ENCODE measurements at places on chromosomes 3 and 15. TPM values are rescaled to one million over a fixed set of nuclear protein-coding genes. Genes with fewer than 3 reads are reported as not detected.
A peak's percentile ranks its signal among the peaks of the same experiment; 100 is the strongest.

The GOLGA6B gene
- not detected for total RNA-seq

The RHCG gene
- not detected for total RNA-seq

DNA sequence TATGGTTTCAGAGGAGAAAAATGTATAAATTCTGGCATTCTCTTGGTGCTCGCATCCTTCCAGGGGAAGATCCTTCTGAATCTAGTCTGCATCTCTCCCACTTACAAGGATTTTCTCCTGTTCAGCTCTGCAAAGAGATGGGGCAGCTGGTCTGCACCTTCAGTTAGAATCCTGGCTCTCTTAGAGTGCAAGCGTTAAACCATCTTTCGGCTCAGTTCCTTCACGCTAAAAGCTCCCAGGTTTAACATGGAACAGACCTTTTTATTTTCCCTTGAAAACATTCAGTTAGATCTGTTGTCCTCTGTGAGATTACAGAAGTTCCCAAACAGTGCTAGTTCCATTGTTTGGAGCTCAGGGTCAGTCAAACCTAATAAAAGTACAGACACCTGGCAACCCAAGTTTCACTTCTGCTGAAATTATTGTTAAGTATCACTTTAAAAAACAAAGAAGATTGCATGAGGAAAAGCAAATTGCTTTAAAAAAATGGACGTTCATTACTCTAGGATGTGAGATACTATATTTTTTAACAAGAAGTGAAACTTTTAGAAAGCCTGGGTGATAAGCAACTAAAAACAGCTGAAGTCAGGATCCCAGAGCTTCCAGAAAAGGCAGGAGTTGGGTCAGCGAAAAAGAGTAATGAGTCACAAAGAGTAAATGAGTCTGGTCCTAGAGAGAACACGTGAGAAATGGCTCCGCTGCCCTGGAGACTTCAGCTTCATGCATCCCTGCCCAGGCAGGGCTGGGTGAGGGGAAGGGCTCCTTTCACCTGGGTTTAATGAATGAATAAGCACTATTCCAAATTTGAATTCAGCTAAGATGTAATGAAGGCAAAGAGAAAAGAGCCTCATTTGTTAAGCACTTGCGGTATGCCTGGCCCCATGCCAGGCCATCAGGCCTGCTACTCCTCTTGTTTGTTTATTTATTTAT is 63.3 kb downstream of the ABTB1 start:
- DNase-seq: no peak

GRCh38 chr15:47301481-47301880 is 415.8 kb upstream of the SEMA6D start:
- DNase-seq: no peak

The ZBED2 gene
- not detected for total RNA-seq

The SNRK gene
- total RNA-seq: 18.8 TPM

DNA sequence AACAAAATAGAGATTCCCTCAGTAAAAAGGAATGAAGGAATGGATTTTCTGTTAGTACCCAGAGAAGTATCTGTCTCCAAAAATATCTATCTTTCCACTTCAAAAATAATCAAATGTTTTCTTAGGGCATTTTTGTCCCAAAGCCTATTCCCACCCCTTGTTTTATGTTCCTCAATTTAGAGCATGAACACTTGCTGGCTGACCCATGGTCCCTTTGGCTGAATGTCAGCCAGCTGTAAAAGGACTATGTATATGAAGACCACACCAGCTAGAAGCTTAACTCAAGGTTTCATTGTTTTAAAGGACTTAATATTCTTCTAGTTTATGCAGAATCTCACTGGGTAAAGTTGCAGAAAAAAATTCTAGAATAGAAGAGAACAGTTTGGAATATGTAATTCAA is 931.2 kb downstream of the MCTP2 start:
- DNase-seq: no peak

The SLC2A2 gene
- total RNA-seq: not detected

The SHC4 gene
- 0.21 TPM for total RNA-seq

GRCh38 chr3:47416041-47416440 is 35.2 kb downstream of the PTPN23 start:
- peak; percentile 58 for DNase-seq

GRCh38 chr3:31218082-31218481 is 314.6 kb upstream of the STT3B start:
- no peak for DNase-seq

The GPR27 gene
- total RNA-seq: 11.8 TPM

The CCR5 gene
- total RNA-seq: not detected

- no peak for DNase-seq
Observed at GRCh38 chr15:77180757-77181156, 109.8 kb upstream of the TSPAN3 start.

DNA sequence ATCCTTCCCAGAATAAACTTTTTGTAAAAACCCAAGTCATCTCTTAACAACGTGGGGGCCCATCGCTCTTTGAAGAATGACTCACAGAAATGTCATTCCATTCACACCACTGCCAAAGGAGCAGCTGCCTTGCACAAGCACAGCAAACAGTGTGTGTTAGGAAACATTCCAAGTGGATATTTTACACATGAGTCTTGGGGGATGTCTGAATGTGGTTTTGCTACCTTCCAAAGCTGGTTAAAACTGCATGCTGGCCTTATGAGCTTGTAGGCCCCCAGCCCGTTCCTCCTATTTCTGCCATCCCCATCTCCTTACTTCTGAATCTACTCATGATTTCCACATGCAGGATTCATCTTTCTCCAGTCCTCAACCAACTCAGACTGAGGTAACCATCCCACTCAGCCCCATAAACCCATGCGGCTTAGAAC is 130.8 kb downstream of the CPNE4 start:
- no peak for DNase-seq

The DUOXA1 gene
- total RNA-seq: not detected

DNA sequence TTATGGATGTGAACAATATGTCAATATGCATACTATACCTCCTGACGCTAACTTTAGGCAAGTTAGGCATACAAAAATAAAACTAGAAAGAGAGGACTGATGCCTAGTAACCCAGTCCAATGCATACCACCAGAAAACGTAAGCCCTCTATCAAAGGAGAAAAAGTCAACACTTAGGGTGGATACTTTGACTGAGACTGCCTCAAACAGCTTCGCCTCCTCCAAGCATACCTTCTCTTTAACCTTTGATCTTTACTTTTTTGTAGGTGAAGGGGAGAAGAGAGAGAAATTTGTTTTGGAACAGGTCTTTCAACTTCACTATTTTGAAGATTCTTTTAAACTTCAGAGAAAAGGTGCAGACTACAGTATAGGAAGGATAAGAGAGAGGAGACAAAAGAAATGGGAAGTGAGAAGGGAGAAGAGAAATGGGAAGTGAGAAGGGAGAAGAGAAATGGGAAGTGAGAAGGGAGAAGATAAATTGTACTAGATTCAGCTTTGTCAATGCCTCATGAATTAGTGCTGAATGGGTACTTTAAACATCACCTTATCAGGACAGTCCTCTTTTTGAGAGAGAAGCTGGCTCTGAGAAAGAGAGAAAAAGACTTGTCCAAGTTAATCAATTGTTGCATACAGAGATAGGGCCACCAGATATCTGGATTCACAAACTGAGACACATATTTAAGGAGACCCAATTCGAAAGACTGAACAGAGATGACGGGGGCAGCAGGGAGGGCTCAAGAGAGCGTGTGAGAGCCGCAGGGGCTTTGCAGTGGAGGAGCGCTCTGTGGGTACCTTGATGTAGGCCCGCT is 1.0 kb downstream of the P3H2 start:
- no peak for DNase-seq

The TM4SF4 gene
- total RNA-seq: not detected

All from GM23338 (cell line).